ENCODE measurements at places on chromosomes 11 and 22. TPM values are rescaled to one million over a fixed set of nuclear protein-coding genes. Genes with fewer than 3 reads are reported as not detected.

SMIM38 gene
- total RNA-seq = 0.09 TPM

SLC37A2 gene
- total RNA-seq = 0.70 TPM

CABP4 gene
- not detected for total RNA-seq

LRRC56 gene
- 0.12 TPM for total RNA-seq

MICAL2 gene
- 92.9 TPM for total RNA-seq

GVQW3 gene
- total RNA-seq = 0.47 TPM

UBQLNL gene
- not detected for total RNA-seq

RASSF10 gene
- not detected for total RNA-seq

PPP6R3 gene
- 51.3 TPM for total RNA-seq
